ENCODE measurements at places on chromosomes 1 and 21.

DNA sequence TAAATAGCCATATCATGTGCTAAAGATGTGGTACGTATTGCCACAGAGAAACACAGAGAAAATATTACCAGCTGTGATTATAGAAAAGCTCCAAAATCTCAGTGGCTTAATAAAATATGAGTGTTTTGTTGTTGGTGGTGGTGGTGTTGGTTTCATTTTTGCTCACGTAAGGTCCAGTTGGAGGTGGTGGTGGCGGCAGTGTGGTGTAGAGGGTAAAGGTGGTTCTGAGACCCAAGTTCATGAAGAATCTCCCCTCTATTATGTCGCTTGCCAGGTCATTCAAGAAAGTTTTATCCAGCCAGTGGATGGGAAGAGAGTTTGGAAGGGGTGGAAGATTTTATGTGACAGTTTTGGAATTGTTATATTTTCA is 217.6 kb upstream of the SAMSN1 start:
- DNase-seq, result no peak

DNA sequence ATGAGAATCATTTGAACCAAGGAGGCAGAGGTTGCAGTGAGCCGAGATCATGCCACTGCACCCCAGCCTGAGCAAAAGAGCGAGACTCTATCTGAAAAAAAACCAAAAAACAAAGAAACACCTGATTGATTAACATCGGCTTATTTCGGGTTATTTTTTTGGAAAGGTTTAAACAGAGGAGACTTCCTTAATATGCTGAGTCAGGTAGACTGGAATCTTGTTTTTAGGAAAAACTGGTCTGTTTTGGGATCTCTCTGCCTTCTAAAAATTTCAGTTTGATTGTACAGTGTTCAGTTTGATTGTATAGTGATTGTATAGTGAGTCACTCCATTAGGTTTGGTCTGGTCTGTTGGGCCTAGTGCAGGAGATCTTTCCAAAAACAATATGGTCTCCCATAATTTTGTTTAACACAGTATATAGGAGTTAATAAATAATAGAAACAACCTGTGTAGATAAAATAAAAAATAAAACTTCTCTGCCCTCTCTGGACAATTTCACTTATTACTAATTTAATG is 196.3 kb upstream of the CHRM3 start:
- no peak for DNase-seq

DNA sequence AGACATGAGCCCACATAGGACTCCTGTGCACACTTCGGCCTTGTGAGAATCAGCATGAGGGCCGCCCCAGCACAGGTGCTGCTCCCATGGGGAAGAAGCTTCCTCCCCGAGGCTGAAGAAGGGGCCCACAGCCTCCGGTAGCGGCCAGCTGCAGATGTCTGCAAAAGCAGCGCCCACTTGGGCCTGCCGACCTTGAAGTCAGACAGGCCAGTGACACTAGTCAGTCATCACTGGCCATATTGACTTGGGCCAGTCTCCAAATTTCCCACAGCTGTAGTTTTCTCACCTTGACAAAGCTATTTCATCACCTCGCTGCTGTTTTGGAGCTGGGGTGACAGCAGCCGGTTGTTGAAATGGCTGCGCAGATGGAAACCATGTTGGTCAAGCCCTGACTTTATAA is 83.0 kb downstream of the RIPK4 start:
- no peak for DNase-seq

GRCh38 chr1:89715677-89716076 is 82.8 kb downstream of the LRRC8C start:
- DNase-seq, result no peak

GRCh38 chr21:24456358-24456757 is 1150.9 kb downstream of the MRPL39 start:
- DNase-seq, result no peak

GRCh38 chr1:219938706-219939105 is 10.3 kb upstream of the SLC30A10 start:
- no peak for DNase-seq

GRCh38 chr1:192980856-192981255 is 78.3 kb downstream of the UCHL5 start:
- DNase-seq, result no peak

DNA sequence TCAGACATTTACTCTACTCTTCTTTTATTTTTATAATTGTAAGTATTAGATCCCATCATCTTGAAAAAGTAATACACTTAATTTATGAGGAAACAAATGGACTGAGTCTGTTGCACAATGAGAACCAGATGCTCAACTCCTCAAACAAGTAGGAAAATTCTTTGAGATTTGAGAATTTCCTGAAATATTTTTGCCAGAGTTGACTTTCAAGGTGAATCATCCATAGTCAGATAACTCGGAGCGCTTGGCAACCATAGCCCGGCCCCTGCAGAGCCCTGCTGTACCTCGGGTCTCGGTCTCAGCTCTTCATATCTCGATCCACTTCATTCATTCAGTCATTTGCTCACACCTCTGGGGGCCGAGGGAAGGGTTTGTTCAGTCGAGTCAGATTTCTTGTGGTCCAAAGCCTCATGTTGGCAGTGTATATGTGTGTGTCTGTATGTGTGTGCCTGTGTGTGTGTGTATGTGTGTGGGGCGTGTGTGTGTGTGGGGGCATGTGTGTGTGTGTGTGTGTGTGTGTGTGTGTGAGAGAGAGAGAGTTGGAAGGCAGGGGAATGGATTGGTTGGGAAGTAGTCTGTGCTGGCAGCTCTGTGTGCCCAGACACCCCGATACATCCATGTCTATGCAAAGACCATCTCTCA is 18.1 kb upstream of the PCP4 start:
- DNase-seq, result no peak

GRCh38 chr1:194903524-194903923 is 1704.7 kb downstream of the KCNT2 start:
- no peak for DNase-seq

- DNase-seq, result no peak
Observed at GRCh38 chr21:43701936-43702784, 16.8 kb upstream of the PDXK start.

- no peak for DNase-seq
Observed at GRCh38 chr1:59673573-59674450, 140.9 kb upstream of the HOOK1 start.

DNA sequence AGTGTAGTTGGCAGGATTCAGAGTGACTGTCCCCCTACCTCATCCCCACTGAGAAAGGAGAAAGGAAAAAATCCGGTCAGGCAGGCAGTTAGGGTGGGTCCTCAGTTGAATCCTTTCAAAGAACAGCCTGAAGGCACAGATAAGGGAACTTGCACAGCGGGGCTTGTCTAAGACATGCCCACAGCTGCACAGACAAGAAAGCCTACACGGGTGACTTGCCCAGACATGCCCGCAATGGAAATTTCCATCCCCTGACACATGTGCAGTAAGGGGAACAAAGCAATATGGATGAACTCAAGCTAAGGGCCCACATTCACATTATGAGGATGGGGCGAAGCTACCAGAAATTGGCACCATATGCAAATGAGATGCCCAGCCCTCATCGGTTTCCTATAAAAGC is 82.5 kb downstream of the DESI2 start:
- no peak for DNase-seq

GRCh38 chr1:245168086-245168485 is 13.3 kb downstream of the KIF26B start:
- no peak for DNase-seq

Data from T-helper 1 cell (primary cell).